NCI-H1436 (cell line): ENCODE measurements at places on chromosomes 5 and 9.

DNA sequence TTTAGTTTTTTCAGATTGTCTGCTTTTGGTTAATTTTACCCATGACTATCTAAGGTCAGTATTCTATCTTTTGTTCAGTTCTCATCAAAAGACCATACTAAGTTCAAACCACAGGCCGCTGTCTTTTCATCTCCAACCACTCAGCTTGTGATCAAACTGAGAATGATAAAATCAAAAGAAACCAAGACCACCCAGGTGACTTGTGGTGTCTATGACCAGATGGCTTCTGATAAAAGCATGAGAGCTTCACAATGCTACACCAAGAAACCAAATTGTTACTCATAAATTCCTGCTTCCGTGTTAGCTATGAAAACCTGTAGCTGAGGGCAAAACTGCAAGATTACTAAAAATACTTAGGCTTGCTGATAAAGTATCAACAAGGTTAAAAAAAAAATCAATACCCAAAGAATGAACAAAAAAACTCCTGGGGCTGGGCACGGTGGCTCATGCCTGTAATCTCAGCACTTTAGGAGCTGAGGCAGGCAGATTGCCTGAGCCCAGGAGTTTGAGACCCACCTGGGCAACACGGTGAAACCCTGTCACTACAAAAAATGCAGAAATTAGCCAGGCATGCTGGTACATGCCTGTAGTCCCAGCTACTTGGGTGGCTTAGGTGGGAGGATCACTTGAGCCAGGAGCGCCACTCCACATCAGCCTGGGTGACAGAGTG, 25.8 kb upstream of the GPX8 start:
- no peak for DNase-seq

GRCh38 chr5:130529511-130530485, 625.5 kb downstream of the CHSY3 start:
- no peak for DNase-seq

GRCh38 chr5:31235381-31235780, 41.9 kb downstream of the CDH6 start:
- DNase-seq = no peak

- DNase-seq = no peak
Measured at GRCh38 chr9:90065851-90066250, 461.0 kb downstream of the GADD45G start.

- DNase-seq = no peak
Measured at GRCh38 chr9:94511134-94511954, 43.5 kb upstream of the PCAT7 start.

DNA sequence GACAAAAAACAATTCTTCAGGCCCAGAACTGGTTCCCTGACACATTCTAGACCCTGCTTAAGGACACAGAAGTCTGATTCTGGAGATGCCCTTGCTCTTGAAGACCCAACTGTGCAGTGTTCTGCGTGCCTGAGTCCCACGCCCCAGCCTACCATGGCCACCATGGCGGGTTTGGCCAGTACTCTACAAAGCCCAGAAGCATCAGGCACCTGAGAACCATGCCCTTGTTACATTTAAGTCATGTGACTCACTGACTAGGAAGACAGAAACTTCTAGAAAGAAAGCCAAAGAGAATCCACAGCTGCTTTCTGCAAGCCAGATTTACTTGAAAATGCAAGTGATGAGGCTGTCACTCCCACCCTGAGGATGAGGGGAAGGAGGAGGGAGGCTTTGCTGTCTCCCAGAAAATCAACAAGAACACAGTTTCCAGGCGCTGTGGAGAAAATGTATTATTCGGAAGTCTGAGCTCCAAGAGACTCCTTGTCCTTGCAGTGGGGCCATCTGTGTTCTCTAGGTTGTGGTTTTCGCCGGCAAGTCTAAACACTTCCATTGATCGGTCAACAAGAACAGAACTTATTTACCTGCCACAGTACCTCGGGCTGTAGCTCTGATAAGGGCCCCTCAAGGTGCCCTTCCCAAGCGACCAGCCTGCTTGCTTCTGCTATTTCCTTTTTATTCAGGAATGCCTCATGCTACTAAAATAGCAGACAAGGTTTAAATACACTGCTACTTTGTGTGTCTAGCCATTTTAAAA, 81.3 kb upstream of the DMRT1 start:
- no peak for DNase-seq

- DNase-seq = no peak
Measured at GRCh38 chr5:159211729-159212174, 2.4 kb upstream of the RNF145 start.

- no peak for DNase-seq
Measured at GRCh38 chr5:23033864-23034263, 180.7 kb upstream of the CDH12 start.

DNA sequence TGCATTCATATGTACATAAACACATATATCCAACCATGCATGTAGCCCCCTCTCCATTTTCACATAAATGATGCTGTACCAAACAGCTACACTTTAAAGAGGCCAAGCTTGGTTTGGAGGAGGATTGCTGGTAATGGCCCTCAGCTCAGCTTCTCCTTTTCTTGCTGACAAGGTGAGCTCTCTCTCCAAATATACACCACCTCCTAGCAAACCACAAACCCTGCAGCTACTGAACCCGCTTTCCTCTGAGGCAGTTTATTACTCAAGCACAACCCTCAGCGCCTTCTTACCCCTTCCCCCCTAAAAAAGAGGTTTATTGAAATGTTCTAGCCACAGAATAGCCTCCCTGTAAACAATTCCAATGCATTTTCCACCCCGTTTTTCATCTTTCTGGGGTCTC, 54.0 kb downstream of the ALG2 start:
- no peak for DNase-seq

DNA sequence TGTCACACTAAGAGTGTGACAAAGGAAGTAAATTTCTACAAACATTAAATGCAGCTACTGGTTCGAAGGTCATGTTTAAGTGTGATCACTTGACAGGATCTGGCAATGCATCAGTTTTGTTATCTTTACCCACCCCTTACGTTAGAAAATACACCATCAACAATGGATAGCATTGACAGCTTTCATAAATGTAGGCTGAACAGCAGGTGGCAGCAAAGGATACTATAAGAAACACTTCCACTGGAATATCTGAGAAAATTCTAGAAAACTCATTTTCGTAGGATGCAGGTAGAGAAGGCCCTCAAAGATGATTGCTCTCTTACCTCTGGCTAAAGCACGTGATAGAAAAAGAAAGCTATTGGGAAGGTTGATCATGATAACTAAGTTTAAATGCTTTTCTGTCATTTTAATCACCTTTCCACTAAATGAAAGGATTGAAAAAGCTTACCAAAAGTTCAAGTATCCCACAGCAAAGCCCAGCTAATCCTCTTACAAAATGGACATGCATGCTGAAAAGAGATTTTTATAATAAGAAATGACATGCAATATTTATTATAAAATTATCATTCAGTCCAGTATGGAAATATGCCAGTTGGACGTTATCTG, 292.5 kb downstream of the PARP8 start:
- DNase-seq = peak; percentile 61

DNA sequence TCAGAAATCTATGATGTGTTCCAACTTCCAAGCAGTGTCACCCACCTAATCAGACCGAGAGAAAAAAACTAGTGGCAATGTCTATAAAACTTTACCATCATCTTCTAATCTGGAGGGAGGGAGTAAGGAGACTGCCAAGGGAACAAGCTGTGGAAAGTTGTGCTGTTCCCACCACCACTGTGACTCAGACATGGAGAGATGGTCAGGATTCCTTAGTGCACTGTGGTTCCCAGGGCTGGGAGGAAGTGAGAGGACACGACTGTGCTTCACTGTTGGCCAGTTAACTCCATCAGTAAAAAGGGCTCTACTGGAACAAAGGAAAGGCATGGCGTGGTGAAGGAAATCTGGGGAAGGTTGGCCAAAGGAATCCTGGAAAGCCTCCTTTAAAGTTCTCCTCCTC, 18.8 kb downstream of the TICAM2 start:
- no peak for DNase-seq

GRCh38 chr5:14650052-14650451, 14.5 kb upstream of the OTULIN start:
- no peak for DNase-seq

DNA sequence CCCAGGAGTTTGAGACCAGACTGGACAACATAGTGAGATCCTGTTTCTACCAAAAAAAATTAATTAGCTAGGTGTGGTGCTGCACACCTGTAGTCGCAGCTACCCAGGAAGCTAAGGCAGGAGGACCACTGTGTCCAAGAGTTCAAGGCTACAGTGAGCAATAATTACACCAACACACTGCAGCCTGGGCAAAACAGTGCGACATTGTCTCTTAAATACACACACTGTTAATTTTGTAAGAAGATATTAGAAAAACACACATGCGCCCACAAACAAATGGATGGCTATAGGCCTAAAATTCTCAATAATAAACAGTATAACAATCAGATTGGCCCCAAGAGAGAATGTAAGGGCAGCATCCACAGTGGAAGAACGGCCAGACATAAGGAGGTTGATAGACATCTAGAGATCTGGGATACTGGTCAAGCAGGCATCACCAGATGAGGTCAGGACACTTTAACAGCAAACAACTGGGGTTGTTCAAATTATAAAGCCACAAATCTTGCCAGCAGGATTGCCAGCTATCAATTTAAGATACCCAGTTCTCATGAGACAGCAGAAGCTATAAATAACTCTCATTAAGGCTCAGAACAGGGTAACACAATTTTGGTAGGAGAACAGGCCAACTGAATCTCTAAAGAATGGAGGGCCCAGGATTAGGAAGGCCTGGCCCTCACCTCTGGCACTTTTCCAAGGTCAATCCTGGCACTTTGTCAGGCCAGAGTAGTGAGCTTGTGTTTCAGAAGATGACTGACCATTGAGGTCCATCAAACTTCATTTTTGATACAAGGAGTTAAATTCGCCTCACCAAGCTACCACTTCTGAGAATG, 29.5 kb downstream of the GOLPH3 start:
- DNase-seq = no peak

- no peak for DNase-seq
Measured at GRCh38 chr5:133831491-133832224, 136.8 kb downstream of the C5orf15 start.

DNA sequence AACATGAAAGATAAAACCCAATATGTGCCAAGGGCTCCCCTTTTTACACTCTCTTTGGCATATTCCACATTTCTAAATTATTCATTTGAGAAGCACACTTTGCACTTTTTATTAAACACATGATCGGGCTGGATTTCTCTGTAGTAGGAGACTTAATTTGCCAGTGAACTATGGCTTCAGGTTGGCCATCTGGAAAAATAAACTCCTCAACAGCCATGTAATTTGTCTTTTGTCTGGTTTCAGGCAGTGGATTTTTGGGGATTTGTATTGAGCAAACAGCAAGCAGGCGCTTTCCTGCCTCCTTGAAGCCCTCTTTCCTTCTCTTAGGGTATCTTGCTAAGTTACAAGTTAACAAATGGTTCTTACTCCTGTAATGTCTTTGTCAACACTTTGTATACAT, 73.0 kb upstream of the DMRTA1 start:
- DNase-seq = no peak

GRCh38 chr5:33010846-33011245, 299.7 kb downstream of the NPR3 start:
- DNase-seq = no peak

DNA sequence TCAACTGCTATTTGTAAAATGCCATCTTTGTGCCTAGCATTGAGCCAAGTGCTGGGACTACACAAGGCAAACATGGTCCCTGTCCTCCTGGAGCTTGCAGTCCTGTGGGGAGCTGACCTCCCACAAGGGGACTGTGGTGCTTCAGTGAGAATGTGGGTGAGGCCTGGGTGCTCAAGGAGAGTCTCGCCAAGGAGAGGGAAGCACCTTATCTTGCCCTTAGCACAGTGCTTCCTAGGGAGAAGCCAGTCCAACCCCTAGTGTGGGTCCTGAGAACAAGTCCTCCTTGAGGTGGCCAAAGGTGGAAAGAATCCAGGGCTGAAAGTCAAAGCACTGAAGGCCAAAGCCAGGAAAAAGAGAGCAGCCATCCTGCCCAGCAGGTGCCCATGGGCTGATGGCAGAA, 31.1 kb upstream of the MVB12B start:
- no peak for DNase-seq

- DNase-seq = peak; percentile 66
Measured at GRCh38 chr9:76394960-76395252, 680 bp upstream of the RFK start.

- no peak for DNase-seq
Measured at GRCh38 chr9:95036676-95037075, 280.8 kb downstream of the FANCC start.

DNA sequence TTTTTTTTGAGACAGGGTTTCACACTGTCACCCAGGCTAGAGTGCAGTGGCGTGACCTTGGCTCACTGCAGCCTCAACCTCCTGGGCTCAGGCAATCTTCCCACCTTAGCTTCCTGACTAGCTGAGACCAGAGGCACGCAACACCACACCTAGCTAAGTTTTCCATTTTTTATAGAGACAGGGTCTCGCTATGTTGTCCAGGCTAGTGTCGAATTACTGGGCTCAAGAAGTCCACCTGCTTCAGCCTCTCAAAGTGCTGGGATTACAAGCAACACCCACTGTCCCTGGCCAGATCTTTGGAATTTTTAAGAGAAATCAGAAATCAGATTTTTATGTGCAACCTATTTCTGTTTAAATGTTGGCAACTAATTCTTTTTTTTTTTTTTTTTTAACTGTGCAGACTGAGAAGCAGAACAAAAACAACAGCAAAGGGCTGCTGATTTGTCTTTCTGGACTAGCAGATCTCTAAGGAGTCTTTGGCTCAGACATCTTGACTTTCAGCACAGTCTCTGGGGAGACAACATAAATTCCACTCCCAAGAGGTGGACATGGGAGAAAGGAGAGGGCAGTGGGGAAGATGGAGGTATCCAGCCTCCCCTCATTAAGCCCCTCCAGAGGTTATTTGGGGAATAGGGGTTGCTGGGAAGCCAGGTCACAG, 54.4 kb upstream of the FABP6 start:
- DNase-seq = no peak

GRCh38 chr9:5536684-5537083, 26.4 kb downstream of the PDCD1LG2 start:
- DNase-seq = no peak

DNA sequence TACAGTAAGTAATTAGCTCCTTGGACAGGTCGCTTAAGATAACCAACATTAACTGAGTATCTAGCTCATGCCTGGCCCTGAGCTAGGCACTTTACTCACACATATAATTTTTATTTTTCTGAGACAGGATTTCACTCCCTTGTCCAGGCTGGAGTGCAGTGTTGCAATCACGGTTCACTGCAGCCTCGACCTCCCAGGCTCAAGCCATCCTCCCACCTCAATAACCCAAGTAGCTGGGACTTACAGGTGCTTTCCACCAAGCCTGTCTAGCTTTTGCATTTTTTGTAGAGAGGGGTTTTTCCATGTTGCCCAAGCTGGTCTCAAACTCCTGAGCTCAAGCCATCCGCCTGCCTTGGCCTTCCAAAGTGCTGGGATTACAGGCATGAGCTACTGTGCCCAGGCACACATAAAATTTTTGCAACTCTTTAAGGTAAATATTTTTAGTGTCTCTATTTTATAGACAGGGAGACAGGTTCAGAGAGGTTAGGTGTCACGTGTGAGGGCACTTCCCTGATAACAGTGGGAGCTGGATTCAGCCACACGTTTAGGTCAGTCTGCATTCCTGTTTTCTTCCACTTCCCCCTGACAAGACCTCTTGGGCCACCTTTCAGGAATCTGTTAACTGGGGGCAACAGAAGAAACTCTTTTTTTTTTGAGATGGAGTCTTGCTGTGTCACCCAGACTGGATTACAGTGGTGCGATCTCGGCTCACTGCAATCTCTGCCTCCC, 18.2 kb downstream of the HBEGF start:
- DNase-seq = no peak

- no peak for DNase-seq
Measured at GRCh38 chr5:112142769-112143270, 276.3 kb downstream of the EPB41L4A start.
